ENCODE measurements at places on chromosomes 2 and 18.
A peak's percentile ranks its signal among the peaks of the same experiment; 100 is the strongest.

GRCh38 chr2:128290356-128290755, 28.3 kb downstream of the HS6ST1 start:
- DNase-seq = no peak

GRCh38 chr18:24785019-24785418, 324.6 kb downstream of the HRH4 start:
- no peak for DNase-seq

- DNase-seq = no peak
These were observed 89.4 kb downstream of the DOK6 start for GRCh38 chr18:69490072-69490471.

DNA sequence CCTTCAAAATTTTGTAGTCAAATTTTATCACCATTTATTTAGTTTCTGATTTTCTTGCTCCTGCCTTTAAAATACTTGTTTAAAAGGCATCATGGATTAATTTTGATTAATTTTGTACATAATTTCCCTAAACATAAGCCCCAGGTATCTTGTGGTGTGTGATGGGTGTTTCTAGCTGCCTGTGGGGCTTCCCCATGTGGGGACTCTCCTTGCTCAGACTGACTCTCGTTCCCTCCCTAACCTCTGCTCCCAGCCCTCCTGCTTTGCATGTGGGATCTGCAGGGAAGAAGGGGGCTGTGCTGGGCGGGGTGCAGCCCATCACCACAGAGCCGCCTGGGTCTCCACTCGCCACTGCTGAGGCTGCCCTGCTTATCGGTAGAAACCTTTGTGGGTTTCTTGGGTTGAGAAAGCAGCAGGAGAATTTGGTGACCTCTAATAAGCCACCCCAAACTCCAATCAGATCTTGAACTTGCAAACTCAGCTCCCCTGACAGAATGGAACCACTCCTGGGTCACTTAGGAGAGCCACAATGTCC, 72.5 kb downstream of the MRPS9 start:
- DNase-seq = no peak

GRCh38 chr2:104976603-104977120, 61.2 kb upstream of the MRPS9 start:
- no peak for DNase-seq

DNA sequence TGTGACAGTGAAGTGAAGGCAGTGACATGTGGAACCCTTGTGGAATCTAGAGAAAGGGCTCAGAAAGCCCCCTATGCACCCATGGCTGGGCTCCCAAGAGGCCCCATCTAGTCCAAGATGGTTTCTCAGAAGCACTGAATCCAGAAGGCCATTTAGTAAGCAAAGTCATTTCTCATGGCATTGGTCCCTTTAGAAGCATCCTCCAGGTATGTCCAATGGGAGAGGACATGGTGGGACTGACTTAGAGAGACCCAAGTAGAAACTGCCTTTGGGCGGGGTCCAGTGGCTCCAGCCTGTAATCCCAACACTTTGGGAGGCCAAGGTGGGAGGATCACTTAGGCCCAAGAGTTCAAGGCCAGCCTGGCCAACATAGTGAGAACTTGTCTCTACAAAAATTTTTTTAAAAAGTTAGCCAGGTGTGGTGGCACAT, 72.5 kb upstream of the RMDN2 start:
- DNase-seq = no peak

DNA sequence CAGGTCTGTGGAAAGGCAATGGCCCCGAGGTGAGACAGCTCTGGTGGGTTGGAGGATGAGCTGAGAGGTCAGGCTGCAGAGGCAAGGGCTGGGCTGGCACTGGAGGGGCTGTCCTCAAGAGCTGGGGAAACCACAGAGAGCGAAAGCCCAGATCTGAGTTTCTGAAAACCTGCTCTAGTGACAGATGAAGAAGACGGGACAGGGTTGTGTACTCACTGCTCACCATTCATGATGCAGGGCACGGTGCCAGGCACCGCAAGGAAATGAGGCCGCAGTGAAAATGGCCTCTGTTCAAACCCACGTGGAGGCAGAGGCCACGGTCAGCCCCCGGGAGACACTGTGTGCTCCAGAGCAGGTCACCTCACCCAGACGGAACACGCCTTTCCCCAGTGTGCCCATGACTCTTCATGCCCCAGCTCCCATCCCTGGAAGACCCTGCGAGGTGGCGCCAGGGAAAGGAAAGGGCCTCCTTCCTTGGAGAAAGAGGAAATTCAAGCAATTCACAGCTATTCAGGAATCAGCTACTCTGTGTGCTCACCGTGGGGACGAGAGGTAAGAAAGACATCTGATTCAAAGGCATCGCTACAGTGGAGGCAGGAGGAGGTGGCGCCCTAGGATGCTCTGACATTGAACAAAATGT, 24.3 kb upstream of the ID2 start:
- DNase-seq = no peak

- no peak for DNase-seq
These were observed 4.6 kb downstream of the GTF3C2 start for GRCh38 chr2:27351802-27352598.

- DNase-seq = no peak
These were observed 3.0 kb upstream of the CD8A start for GRCh38 chr2:86793752-86794151.

DNA sequence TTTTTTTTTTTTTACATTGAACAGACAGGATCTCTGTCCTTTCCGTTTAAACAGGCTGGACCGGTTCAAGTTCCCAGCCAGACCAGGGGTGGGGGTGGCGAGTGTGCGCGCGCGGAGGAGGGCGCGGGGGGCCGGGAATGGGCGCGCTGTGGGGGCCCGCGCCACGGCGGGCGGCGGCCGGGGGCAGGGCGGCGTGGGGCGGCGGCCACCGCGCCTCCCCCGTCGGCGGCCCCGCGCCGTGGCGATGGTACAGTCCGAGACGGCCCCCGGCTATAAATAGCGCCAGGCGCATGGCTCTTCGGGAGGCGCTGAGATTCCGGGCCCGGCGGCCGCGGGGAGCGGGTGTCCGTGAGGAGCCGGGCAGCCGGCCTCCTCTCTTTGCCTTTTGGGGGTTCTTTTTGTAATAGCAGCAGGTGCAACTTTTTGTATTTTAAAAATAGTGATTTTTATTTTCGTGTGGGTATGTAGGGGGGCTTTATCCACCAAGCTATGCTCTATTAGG, 430 bp upstream of the CELF4 start:
- DNase-seq = peak; percentile 84

- DNase-seq = no peak
These were observed 100.1 kb upstream of the ST3GAL5 start for GRCh38 chr2:85988914-85989270.

DNA sequence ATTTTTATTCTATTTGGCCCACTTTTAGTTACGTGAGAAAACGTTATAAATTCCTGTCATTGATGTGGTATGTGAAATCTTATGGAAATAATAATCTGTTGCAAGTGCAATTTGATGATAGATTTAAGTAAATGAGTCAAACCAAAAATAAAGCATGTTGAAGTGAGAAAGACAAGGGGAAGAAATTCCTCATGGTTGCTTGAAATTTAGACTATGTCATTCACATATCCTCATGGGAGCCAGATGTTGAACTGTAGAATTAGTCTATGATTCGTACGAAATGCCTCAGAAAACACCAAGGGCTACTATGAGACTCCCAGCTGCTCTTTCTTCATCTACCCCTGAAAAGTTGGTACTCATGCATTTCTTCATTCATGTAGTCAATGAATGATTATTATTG, 55.7 kb downstream of the KLHL14 start:
- no peak for DNase-seq

DNA sequence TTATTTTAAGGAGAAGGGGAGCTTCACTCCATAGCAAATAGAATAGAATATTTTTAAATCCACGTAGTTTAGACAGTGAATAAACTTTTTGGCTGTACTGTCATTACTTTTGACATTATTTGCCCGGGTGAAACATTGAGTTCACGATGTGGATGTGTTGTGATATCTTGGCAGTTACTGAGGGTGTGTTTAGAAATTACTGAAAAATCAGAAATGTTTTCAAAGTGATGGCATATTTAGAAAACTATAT, 769 bp upstream of the FAM98A start:
- no peak for DNase-seq

DNA sequence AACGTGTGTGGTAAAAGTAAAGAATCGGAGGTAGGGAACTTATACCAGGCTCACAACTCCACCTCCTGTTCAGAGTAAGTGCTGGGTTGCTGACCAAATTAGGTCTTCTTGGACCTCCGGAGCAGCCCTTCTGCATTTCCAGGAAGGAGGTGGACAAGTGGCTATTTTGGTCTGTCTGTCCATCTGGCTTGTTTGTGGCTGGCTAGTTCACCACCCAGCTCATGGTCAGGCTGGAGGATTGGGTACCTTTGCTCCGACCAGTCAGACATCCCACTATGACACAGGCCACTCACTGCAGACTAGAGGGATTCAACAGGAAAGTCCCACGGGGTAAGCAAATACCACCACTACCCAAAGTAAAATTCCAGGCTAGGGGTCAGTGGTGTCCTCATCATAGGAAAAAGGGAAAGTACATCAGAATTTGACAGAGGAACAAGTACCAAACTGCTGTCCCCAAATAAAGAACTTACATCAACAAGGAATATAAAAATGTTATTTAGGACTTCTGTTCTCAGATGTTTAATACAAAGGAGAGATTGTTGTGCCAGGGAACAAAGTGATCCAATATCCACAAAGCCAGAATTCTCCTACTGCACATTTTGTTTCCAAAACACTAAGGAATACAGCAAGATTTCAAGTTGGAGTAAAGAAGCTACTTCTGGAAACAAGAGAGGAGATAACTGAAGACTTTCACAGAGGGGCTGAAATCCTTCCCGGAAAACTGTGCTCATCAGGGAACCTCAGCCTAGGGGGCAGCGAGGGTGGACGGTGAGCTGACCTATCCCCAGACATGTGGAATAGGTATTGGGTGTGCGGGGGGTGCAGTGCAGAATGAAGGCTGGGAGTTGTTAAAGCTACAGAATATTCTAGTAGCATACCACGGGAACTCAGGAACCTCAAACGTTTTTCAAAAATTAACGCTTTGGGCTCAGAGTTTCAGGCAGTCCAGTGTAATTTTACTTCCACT, 56.9 kb downstream of the BCL2 start:
- DNase-seq = no peak

DNA sequence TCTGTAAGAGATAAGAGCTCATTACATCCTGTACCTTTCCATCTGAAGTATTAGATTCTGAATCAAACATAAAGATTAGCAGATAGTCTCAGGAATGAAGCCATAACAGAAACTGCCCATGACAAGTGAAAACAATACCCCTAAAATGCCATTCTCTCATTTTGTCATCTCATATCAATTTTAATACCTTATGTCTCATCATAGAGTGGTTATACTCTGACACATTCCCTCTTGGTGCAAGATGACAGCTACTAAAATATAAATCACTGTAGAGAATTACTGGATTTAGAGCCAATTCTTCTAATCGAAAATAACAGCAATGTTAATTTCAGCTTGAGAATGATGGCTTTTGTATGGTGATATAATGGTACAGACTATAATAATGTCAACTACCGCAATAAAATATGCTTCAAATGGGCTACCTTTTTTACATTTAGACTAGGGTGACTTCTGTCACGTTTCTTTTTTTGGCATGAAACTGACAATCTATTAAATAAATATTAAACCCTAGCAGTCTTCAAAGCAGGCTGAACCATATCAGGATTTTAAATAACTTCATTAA, 125.1 kb upstream of the ITGA4 start:
- DNase-seq = no peak

- DNase-seq = no peak
These were observed 98.3 kb downstream of the KLHL14 start for GRCh38 chr18:32674491-32674890.

DNA sequence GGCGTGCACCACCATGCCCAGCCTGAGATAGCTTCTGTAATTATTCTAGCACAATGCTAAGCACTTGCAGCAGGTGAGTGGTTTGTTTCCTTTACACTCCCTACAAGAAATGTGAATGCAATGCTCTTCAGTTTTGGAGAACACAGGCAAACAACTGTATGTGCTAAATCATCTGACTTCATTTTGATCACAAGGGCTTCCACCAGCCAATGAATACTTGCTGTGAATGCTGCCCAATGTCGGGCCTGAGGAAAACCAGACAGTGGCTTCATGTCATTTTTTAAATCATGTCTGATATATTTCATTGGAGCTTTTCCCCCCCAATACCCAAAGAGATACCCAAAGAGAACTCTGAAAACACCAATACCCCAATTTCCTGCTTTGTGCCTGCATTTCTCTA, 155.6 kb upstream of the XPO1 start:
- no peak for DNase-seq

DNA sequence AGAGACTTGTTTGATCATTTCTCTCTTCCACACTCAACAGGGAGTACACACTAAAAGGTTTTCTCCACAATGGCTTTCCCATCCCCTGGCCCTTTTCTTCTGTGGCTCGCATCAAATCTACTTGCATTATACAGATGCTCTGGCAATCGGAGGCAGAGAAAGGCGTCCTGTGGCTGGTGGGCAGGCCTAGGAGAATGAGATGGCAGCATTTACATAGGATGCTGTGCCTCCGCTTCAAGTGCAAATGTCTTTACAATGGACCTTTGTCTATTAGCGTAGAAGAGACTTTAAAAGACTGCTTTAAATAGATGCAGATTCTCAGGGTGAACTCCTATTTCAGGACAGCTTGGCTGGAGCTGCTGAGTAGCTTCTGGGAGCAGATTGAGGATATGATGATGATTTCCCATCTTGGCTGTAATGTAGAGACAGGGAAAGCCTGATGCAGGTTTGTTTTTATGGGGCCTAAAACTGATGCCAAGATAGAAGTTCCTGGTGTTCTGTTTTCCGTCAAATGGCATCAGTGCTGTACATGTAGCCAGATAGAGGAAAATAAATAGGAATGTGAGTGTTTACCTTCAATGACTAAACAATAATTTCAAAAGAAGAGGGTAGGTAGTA, 423.4 kb downstream of the RND3 start:
- DNase-seq = no peak

DNA sequence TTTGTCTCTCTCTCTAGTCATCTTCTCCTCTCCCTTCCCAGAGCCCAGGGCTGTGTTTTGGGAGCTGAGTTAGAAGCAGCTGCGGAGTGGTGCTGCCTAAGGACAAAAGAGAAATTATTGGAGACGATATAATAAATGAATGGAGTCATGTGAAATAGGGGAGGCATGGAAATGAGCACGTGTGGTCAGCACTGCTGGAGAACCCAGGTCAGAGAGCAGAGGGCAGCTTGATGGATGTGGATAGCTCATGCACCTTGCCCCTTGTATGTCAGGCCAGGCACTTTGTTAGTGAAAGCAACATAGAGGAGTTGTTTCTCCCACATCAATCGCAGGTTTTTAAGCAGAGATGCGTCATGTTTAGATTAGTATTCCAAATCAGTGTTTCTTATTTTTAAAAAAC, 15.7 kb downstream of the TTR start:
- DNase-seq = no peak

- no peak for DNase-seq
These were observed 1293.7 kb upstream of the FAM98A start for GRCh38 chr2:34892766-34893165.

GRCh38 chr18:62493033-62493862, 29.6 kb upstream of the ZCCHC2 start:
- DNase-seq = no peak
